ENCODE measurements at places on chromosomes 2 and 18. TPM values are rescaled to one million over a fixed set of nuclear protein-coding genes. Genes with fewer than 3 reads are reported as not detected.

SLC4A3 gene
- 50.5 TPM for total RNA-seq

LOXHD1 gene
- total RNA-seq = 0.23 TPM

LIMS3 gene
- 2.1 TPM for total RNA-seq

TMEM198 gene
- total RNA-seq = 13.8 TPM

POLE4 gene
- total RNA-seq = 17.8 TPM

SERPINB3 gene
- not detected for total RNA-seq

CDH7 gene
- 30.0 TPM for total RNA-seq

ABHD1 gene
- 0.46 TPM for total RNA-seq
